Amniotic epithelial cell (primary cell): ENCODE measurements at places on chromosomes 1 and 21.

DNA sequence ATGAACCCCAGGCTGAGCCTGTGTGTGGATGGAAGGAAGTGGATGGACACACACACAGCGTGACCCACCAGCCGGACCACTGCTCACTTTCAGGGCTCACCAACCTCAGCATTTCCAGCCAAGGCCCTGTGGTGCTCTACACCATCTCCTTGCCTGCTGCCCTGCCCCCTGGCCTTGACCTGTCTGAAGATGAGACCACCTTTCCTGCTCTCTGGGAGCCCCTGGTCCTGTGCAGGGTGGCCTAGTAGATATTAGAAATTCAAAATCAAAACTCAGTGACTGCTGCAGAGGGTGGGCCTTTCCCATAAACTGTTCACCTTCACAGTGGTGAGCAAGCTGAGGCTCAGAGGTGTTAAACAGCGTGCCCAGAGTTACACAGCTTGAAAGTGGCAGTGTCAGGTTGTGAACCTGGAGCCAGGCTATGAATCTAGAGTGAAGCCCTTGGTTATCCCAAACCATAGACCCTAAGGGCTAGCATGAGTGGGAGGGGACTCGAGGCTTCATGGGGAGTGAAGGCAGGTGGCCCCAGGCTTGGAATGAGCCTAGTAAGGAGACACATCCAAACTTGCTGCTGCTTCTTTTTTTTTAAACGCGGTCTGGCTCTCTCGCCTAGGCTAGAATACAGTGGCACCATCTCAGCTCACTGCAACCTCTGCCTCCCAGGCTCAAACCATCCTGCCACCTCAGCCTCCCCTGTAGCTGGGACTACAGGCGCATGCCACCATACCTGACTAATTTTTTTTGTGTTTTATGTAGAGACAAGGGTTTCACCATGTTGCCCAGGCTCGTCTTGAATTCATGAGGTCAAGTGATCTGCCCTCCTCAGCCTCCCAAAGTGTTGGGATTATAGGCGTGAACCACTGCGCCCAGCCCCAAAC is 41.5 kb downstream of the MAN1C1 start:
- DNase-seq, result no peak

DNA sequence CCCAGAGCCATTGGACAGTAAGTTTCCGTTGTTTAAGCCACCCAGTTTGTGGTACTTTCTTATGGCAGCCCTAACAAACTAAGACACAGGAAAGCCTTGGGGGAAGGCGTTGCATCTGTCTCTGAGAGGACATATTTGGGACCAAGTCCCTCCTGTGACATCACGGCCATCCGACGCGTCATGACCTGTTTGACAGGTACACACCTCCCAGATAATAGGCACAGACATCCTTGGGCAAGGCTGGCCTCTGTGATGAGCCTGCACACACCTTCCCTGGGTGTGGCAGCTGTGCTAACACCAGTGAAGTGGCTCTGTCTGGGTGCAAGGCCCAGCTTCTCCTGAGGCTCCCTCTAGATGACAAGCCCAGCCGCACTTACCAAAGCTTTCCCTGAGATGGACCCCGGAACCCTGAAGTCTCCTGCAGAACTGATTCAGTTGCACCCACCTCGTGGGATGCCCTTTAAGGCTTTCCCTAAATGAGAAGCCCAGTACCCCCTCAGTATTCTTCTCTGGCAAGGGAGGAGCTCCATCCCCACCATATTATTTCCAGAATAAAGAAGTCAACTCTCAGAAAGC is 136.5 kb downstream of the ZSCAN20 start:
- DNase-seq, result no peak

GRCh38 chr1:235557495-235557894 is 53.2 kb upstream of the B3GALNT2 start:
- no peak for DNase-seq

- DNase-seq, result no peak
Observed at GRCh38 chr1:180953291-180954004, 40.8 kb downstream of the KIAA1614 start.

- DNase-seq, result no peak
Observed at GRCh38 chr1:6447818-6448748, 17.9 kb downstream of the TNFRSF25 start.

DNA sequence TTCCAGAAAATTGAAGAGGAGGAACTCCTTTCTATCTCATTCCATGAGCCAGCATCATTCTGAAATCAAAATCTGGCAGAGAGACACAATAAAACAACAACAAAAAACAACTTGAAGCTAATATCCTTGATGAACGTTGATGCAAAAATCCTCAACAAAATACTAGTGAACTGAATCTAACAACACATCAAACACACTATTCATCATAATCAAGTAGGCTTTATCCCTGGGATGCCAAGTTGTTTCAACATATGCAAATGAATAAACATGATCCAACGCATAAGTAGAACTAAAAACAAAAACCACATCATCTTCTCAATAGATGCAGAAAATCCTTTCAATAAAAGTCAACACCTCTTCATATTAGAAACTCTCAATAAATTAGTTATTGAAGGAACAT is 335.3 kb upstream of the BRINP3 start:
- no peak for DNase-seq

- no peak for DNase-seq
Observed at GRCh38 chr1:210937846-210938245, 196.1 kb downstream of the KCNH1 start.
